Stimulated activated CD8-positive, alpha-beta memory T cell treated with anti-CD3 and anti-CD28 coated beads, Interleukin-7, amount 100 ng/mL, for 1 hour (primary cell): ENCODE measurements at places on chromosomes 11 and 22.

DNA sequence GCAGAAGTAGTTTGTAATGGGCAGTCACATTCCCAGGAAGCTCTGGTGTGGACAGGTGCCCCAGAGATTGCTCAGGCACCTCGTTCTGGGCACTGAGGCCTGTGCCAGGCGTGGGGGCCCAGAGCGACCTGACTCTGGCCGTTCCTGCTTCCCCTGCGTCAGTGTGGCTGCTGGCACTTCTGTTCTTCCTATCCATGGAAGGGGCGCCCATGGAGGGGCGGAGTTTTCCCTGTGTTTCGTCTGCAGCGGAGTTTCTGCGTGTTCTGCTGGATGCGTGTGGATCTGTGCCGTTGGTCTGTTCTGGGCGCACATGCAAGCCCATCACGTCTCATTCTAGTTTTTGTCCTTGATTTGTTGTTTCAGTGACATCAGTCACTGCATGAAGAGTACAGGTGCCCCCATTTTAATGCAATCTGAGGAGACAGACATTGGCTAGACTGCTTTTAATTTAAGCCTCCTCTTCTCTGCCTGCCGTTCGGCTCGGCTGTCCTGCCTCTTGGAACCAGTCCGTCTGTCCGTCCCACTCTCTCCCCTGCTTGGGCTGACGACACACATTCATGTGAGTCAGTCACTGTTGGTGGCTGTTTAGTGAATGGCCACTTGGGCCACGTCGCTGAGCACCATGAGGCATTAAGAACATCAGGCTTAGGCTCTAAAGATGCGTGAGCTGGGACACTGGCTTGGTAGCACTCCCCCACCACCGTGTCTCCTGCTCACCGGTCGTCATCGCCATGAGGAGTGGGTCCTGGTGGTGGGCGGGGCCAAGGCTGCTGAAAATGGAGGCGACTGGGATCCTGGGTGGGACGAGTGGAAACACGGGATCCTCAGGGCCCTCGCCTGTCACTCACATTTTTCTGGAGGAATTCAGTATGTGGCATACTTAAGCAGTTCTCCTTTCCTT is 255.8 kb downstream of the TBC1D22A start:
- no peak for DNase-seq

GRCh38 chr11:1834062-1834610 is 654 bp upstream of the SYT8 start:
- no peak for DNase-seq

GRCh38 chr11:122625976-122626665 is 29.4 kb upstream of the UBASH3B start:
- DNase-seq = no peak

GRCh38 chr11:63838678-63839507 is at the start of gene MARK2:
Gene MARK2 (plus strand): TSS chr11:63839110. CDS start chr11:63839507, 397 bp downstream.
- DNase-seq = peak; percentile 100

GRCh38 chr22:26756675-26757293 is 99.4 kb downstream of the MIAT start:
- no peak for DNase-seq

DNA sequence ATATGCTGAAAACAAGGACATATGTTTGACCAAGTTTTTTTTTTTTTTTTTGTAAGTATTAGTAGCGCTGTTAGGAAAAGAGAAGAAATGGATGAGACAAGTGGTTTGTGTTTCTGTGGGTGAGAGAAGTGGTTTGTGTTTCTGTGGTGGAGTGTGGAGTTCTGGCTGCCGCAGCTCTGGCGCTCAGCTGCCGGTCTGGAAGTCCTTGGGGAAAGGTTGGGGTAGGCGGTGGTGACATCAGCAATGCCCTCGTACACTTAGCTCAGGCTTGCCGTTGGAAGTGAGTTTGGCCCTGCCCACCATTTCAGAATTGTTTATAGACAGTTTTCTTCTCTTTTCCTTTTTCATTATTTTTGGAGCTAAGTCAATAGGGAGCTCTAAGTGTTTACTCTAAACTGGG is 116.6 kb downstream of the TBC1D22A start:
- DNase-seq = no peak

DNA sequence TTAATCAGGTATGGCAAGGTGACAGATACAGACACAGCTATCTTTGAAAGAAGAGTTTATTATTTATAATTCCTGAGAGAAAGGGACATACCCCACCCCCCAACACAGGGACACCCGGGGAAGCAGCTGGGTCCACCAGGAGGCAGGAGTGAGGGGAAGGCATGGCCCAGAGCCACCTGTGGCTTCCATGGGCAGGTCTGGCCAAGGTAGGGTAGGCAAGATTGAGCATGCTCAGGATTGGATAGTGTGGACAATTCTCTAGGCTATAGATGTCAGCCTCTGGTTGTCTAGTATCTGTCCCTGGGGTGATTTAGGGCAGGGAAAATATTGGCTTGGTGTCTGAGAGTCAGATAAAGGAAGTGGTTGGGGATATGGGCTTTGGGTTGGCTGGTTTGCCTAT is 27.5 kb upstream of the SMIM35 start:
- no peak for DNase-seq

GRCh38 chr11:123504401-123504800 is 74.3 kb downstream of the GRAMD1B start:
- no peak for DNase-seq

- DNase-seq = no peak
Measured at GRCh38 chr11:44275961-44276550, 33.9 kb downstream of the ALX4 start.
